Stimulated activated CD8-positive, alpha-beta memory T cell treated with anti-CD3 and anti-CD28 coated beads, Interleukin-7, amount 100 ng/mL, for 48 hours (primary cell): ENCODE measurements at places on chromosomes 12 and 14.

DNA sequence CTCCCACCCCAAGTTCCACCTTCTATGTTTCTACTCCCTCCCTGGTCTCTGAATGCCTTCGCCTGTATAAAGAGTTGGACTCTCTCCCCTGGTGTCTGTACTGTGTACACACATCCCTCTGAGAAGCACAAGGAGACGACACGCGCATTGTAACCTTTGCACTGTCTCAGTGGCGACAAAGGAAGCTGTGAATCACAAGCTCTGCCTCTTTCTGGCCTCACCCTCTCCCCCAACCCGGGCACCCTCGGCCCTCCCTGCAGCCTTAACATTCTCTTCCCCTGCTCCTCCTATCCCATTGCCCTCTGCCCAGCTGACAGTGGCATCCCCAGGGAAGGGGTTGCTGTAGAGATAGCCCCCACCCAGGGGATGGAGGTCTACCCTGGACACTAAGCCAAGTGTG, 2.5 kb upstream of the SMARCD1 start:
- DNase-seq, result no peak

DNA sequence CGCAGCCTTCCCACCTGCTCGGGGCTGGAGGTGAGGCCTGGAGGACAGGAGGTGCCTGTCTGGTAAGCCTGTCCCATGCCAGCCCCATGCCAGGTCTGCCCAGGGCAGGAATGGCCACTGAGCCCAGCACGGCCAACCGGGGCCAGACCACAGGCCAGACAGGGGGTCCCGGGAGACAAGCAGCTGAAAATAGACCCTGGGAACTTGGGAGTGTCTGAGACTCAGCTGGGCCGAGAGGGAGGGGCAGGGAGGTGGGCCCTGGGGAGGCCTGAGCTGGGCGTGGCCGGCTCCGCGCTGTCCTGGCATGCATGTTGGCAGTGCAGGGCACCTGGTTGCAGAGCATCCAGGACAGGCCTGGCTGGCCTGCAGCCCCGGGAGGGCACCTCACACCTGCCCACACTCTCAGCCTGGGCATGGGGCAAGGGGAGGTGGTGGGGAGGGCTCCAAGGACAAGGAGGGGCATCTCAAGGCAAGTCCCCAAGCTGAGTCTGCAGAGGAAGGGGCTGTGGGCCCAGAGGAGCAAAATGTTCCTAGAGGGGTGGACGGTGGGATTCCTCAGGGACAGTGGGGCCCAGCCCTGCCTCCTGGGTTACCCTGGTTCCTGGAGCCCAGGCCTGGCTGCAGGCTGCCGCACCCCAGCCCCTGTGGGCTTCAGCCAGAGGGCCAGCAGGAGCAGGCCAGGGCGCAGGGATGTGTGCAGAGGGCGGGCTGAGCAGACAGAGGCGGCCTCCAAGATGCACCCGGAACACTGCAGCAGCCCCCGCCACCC, 3.2 kb upstream of the CRIP1 start:
- DNase-seq, result no peak

DNA sequence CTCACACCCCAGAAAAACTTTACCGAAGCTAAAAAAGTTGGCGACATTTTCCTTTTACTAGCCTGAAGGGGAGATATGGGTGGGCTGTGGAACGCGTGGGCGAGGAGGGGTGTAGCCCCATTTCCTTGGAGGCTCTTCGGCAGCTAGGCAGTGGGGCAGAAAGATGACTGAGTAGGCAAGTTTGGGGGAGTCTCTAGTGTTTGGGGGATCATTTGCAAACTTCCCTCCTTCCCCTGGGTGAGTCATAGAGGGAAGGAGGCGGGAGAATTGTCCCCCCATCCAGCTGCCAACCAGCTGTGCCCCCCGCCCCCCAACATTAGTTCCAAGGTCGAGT, 2.3 kb downstream of the GLI1 start:
- no peak for DNase-seq

DNA sequence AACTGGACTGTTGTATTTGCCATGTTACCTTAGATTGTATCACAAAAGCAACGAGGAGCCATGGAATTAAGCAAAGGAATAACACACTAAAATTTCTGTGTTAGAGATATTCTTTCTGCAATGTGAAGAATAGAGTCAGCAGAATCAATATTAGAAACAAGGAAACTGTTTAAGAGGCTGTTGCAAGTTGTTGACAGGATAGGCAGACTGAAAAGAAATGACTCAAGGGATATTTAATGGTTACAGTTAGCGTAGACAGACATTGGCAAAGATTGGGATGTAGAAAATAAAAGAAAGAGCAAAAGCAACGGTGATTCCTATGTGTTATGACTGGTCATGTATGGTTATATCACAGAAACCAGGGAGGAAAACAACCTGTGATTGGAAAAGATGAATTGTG, 299.0 kb upstream of the PPFIA2 start:
- DNase-seq, result no peak

GRCh38 chr12:5000658-5001385, 42.9 kb upstream of the KCNA5 start:
- DNase-seq, result no peak

GRCh38 chr12:104297477-104298113, 5.9 kb upstream of the EID3 start:
- DNase-seq, result no peak
